Left lobe of liver (tissue), 2 donors: ENCODE measurements at places on chromosomes 1 and 21. TPM values are rescaled to one million over a fixed set of nuclear protein-coding genes. Genes with fewer than 3 reads are reported as not detected.

- no peak for DNase-seq
Observed at GRCh38 chr1:43315963-43316737, 15.4 kb downstream of the TIE1 start.

The CCDC185 gene
- not detected for total RNA-seq

DNA sequence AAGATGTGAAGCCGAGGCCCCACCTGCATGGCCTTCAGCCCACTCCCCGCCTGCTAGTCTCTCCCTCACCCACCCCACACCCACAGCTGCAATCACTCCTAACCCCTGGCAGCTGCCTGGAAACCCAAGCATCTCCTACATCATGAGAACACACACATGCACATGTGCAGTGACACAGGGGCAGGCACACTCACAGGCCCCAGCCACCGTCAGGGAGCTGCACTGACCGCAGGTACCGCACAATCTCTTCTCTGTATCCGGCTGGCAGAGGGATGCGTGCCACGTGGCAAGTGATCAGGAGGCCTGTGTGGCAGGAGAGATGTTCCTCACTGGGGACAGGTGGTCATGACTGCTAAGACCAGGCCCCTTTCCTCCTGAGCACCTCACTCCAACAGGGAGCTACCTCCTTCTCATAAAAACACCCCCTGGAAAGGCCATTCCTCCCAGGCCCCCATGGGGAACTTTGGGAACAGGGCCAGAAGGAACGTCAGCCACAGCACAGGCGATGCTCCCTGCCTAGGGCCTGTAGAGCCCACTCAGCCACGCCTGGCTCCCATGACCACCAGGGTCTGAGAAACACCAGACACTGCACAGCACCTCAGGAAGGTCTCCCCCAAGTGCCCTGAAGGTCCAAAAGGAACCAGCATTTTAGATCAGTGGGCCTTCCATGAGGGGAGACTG lies 6.0 kb downstream of the LSS start:
- no peak for DNase-seq

The CHTOP gene
- total RNA-seq, result 24.5 TPM

The GPA33 gene
- total RNA-seq, result 0.20 TPM

The POTED gene
- total RNA-seq, result not detected

DNA sequence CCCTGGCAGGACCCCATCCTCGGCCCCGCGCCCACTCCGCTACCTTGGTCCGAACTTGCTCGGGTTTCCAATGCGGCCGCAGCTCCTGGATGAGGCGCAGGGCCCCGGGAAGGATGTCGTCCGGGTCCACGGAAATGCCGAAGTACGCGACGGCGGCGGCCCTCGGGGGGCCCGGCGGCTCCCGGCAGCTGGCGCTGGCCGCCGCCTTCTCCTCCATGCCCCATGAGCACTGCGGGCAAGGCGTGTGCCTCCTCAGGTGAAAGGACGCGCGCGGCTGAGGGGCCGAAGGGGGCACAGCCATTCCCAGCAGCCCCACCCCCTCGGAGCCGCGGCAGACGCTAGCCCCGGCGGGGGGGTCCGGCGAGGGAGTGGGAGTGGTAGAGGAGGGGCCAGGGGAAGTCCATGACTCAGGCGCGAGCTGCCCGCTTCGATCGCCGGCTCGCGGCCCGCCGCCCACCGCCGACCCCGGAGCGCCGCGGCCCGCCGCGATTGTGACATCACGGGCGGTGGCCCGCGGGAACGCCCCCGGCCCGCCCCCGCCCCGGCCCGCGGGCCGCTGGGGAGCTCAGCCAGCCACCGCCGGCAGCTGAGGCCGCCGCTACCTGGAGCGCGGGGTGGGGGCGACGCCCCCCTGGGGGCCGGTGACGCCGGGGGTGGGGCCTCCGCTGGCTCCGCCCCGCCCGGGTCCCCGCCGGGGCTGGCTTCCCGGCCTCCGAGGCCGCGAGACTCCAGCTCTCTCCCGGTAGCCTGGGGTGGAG lies at the start of gene ETNK2:
TSS of gene ETNK2 (minus strand) at position 493 of the 758 bp plus-strand sequence. CDS start at position 301, 192 bp downstream.
- DNase-seq, result peak; percentile 87

GRCh38 chr1:234750922-234751627 lies 141.1 kb upstream of the IRF2BP2 start:
- no peak for DNase-seq

The FLG2 gene
- not detected for total RNA-seq

The PLA2G2D gene
- not detected for total RNA-seq

GRCh38 chr1:117059334-117059677 lies 820 bp upstream of the TTF2 start:
- peak; percentile 58 for DNase-seq

- no peak for DNase-seq
Observed at GRCh38 chr1:26700711-26701110, 4.9 kb downstream of the ARID1A start.

The SPATA45 gene
- total RNA-seq, result not detected

The G0S2 gene
- total RNA-seq, result 75.0 TPM

The ZNF648 gene
- 0.81 TPM for total RNA-seq

The ESPN gene
- 172 TPM for total RNA-seq

The MTFR1L gene
- total RNA-seq, result 52.7 TPM

- no peak for DNase-seq
Observed at GRCh38 chr1:2082064-2082463, 31.9 kb downstream of the PRKCZ start.

- peak; percentile 76 for DNase-seq
Observed at GRCh38 chr1:58884706-58885661, 101.1 kb upstream of the JUN start.

The ATP1A4 gene
- not detected for total RNA-seq

The ALX3 gene
- total RNA-seq, result not detected

- DNase-seq, result peak; percentile 78
Observed at GRCh38 chr1:234721476-234722269, 111.7 kb upstream of the IRF2BP2 start.

DNA sequence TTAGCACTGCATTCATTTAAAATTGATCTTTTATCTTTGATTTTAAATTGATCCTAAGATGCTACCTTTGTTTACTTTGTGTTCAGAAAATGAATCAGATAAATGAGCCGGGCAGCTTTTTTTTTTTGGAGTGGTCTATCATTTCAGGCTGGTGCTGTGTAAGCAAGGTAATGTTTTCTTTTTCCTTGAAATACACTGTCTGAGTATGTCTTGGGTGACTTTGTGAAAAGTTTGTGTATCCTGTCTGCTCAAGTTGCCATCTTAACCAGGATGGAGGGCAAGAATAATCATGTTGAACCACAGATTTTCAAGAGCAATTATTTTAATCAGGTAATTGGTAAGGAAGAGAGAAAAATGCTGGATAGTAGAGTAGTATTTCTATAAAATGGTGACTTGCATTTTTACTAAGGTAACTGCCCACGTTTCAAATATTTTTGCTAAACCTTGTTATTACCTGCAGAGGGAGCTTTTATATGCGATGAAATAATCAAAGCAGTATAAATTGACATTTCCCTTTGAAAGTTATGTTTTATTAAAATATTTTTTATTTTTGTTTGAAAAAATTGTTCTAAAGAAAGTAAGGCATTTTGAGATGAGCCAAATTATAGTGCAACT lies 11.1 kb downstream of the ADGRL2 start:
- no peak for DNase-seq
